Jurkat, Clone E6-1 (cell line): ENCODE measurements at places on chromosomes 3 and 15.

DNA sequence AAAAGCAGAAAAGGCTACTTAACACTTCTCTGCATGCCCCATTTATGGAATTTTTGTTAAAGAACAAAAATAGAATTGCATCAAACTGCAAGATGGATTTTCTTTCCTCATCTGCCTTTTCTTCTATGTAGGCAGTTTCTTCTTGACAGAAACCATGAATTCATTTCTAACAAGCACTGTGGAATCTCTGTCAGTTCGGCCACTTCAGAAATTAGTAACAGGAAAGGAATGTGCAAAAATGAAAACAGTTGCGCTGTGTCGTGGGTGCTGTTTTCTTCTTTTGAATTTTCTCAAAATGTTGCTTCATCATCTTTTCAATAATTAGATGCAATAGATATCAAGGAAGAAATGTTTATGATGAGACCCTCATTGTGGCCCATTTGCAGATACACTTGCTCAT lies 151.6 kb downstream of the FOXB1 start:
- DNase-seq, result no peak

GRCh38 chr3:31525532-31525931 lies 7.2 kb upstream of the STT3B start:
- no peak for DNase-seq

DNA sequence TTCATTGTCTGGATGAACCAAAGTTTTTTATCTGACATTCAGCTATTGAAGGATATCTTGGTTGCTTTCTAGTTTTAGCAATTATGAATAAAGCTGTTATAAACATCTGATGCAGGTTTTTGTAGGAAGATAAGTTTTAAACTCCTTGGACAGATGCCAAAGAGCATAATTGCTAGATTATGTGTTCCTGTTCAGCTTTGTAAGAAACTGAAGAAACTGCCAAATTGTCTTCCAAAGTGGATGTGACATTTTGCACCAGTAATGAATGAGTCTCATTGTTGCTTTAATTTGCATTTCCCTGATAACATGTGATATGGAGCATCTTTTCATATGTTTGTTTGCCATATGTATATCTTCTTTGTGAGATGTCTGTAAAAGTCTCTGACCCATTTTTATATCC lies 239.9 kb upstream of the TTC14 start:
- no peak for DNase-seq

GRCh38 chr3:52084954-52085680 lies 28.7 kb upstream of the DUSP7 start:
- DNase-seq, result no peak

DNA sequence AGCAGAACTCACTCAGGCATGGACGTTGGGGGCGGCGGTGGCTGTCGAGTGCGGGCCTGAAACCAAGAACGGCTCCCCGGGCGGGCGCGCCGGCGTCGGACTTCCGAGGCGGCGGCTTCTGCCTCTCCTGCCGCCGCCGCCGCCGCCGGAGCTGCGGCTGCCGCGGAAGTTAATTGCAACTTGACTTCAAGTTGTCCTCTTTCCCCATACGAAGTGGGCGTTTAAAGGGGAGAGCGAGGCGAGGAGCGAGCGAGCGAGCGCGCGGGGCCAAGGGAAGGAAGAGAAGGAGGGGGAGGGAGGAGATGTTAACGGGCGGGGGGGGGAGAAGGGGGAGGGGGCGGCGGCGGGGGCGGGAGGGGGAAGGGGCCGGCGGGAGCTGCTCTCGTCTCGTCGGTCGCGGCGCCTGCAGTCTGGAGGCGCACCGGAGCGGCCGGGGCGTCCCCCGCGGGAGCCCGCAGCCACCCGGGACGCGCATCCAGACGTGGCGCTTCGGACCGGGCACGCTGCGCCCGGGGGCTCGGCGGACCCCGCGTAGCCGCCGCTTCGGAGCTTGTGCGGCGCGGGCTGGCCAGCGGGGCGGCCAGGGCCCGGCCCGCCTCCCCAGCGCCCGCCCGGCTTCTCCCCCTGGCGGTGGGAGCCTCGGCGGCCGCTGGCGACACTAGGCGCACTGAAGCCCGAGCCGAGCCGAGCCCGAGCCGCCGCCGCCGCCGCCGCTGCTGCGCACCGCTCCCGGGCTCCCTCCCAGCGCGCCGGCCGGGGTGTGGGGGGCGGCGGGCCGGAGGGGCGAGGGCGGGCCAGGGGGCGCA lies 19.7 kb upstream of the SATB1 start:
- peak; percentile 77 for DNase-seq

GRCh38 chr3:167909504-167909896 lies 174.0 kb downstream of the SERPINI1 start:
- no peak for DNase-seq
